Mucosa of descending colon (tissue), 3 donors: ENCODE measurements at places on chromosomes 6 and 20.

- DNase-seq = peak; percentile 57
These were observed 11.3 kb upstream of the AFDN start for GRCh38 chr6:167815296-167815980.

DNA sequence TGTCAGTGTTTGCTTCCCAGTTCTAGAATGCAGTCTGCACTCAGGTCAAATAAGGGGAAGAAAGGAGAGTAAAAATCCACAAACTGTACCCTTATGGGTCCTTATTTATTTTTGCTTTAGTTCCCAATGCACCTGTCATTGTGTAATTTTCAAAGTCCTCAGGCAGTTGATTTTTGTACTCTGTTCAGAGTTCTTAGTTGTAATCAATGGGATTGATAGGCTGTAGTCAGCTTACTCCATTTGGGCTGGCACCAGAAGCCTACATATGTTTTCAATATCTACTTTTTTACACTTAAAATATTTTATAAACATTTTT is 18.6 kb downstream of the AIG1 start:
- no peak for DNase-seq

GRCh38 chr6:90303039-90303438 is 6.4 kb upstream of the BACH2 start:
- DNase-seq = no peak

DNA sequence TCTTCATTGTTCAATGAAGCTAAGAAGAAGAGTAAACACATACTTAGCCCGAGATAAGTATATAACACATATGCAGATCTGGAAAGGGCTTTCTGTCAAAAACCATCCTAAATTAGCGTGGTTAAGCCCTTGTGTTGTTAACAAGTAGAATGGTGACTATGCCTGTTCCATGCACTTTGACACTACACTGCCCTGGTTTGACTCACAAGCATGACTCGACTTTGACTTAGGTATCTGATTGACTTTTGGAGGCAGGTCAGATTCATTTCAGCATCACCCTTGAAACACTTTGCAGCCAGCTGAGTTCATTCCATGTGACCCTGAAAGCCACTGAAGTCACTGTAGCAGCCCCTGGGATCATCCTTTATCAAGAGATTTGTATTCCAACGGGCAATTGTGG is 239.8 kb downstream of the TBX18 start:
- DNase-seq = no peak

DNA sequence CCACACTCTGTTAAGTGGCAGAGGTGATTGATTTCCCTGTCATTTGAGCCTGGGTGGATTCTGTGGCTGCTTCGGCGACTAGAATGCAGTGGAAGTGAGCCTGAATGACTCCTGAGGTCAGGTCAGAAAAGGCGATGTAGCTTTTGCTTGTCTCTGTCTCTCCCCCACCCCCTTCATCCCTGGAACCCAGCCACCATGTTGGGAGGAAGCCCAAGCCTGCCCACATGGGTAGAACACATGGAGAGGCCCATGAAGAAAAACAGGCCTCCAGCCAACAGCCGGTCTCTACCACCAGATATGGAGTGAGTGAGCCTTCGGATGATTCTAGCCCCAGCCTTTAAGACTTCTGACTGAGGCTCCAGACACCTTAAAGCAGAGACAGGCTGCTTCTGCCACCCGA is 181.0 kb downstream of the TFAP2C start:
- DNase-seq = no peak

GRCh38 chr6:26032340-26033084 is 54.7 kb upstream of the HFE start:
- peak; percentile 57 for DNase-seq

DNA sequence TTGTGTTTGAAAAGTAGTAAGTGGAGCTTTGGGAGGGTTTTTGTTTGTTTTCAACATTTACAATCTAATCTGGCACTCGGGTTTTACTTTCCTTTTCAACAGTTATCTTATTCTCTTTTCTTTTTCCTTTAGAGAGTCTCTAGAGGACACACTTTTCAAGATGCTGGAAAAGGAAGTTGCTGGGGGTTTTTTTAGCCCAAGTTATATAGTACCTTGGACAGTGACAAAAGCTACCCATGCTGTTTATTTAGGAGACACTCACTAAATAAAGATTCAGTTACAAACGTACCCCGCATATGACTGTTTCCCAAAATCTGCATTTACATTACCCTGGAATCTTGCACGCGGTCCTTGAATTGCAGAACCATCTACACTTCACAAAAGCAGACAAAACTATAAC is 78.8 kb downstream of the MAP7 start:
- no peak for DNase-seq

- DNase-seq = peak; percentile 34
These were observed 13.9 kb downstream of the CHRNA4 start for GRCh38 chr20:63347081-63347741.

DNA sequence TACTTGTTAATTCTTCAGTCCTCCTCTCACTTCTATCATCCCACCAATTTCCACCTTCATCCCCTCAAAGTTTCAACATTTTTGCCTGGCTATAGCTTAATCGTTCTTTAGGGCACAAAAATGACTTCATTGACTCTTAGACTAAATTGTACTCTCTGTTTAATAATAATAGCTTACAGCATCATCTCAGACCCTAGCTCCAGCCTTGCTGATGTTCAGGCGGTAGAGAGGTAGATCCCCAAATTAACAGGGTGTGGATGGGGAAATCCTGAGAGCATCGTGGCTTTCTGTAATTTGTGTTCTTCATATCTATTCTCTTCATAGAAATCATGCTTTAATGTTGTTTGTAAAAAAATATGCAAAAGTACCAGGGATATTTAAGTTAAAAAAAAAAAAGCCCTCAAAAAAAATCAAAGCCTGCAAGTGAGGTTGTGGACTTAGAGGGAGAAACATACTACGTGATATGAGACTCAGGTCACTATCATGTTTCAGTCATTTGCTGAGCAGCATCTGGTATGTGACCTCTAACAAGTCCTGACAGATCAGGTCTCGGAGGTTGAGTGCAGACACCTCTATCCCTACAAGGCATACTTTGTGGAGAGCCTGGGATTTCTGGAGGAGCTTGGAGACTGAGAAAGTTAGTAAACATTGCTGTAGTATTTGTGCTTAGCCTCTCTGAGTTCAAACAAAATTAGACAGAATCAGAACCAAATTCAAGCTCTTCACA is 1063.3 kb upstream of the CITED2 start:
- DNase-seq = no peak

DNA sequence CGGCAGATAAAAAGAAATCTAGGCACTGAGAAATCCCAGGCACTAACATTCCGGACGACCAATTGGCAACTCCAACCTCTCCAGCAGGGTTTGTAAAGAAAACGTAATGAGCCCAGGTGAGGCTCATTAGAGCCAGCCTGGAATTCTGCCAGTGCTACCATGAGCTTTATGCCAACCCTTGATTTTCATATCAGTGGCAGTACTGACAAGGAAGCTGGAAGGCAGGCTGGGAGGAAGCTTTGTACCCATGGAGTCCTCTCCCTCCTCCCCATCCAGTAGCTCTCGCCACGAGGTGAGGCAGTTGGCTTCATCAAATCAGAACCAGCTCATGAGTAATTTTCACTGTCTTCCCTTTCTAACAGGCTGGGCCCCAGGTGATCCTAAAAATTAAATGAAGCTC is 250.2 kb downstream of the ZNF217 start:
- DNase-seq = peak; percentile 57

DNA sequence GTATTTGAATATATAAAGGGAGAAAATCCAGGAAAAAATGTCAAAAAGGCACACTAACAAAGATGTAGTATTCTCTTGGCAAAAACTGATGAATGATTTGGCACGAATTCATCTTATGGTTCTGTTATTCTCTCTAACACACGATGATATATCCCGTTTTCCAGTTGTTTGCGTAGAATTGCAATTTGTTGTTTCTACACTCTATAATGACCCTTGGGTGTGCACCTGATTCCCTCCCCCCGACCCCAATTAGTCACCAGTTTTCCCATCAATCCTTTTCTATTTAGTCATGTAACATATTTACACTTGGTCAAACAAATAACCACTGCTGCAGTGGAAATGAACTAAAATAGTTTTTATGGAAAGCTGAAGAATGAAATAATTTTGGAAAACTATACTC is 1.5 kb upstream of the ARID1B start:
- no peak for DNase-seq

DNA sequence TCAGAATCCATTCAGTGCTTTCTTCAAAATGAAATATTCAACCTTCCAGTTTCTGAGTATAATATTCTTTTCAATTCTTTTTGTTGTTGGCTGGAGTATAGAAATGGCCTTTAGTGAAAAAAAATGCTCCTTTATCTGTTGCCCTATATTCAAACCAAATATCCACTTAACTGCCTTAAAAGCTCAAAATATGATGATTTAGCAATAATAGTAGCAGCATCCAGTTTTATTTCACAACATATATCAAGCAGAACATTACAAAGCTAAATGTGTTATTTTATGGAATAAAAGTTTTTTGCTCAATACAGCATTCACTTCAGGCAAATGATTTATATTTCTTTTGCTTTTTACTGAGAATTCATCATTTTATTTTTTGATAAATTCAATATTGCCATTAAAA is 322.4 kb upstream of the EYS start:
- no peak for DNase-seq

DNA sequence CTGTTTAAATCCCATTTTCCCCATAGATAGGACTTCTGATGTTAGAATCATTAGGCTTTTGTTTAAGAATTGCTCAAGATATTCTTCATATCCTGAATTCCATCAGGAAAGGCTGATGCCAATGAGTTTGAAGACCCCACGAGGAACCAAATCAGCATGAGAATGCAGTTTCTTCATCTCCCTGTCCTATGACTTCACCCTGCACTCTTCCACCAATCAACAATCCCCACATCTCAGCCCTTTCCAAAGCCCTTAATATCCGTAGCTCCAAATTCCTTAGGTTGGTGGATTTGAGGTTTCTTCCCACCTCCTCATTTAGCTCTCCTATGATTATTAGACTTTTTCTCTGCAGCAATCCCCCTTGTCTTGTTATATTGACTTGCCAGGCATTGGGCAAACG is 88.3 kb upstream of the PRND start:
- DNase-seq = no peak

DNA sequence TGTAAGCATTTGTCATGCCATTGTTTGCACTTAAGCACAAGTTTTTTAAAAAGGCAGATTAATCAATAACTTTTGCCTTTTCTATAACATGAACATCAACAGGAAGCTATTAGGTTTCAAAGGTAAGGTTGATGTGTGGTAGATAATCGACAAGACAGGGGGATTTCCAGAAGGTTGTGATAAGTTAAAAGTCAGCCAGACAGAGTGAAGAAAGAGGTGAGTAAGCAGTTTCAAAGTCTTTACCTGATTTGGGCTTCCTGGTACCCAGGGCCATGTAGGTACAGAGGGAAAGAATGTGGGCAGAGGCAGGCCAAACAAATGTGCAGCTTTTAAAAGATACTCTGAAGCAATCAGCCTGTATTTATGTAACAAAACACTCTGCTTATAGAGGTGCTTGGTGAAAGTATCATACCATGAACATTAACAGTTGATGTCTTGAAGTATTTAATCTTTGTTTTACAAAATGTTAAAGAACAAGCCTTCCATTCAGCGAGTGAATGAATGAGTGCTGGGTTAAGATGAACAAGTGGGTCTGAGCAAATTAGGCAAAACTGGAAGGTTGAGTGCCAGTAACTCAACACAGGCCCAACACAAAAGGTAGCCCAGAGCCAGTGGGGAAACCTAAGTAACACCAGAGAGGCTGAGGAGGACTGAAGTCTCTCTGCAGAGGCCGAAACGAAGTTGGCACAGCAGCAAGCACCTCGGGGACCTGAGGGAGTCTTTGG is 60.2 kb downstream of the LRRC1 start:
- no peak for DNase-seq

- no peak for DNase-seq
These were observed 830 bp upstream of the CYP24A1 start for GRCh38 chr20:54174457-54175175.

DNA sequence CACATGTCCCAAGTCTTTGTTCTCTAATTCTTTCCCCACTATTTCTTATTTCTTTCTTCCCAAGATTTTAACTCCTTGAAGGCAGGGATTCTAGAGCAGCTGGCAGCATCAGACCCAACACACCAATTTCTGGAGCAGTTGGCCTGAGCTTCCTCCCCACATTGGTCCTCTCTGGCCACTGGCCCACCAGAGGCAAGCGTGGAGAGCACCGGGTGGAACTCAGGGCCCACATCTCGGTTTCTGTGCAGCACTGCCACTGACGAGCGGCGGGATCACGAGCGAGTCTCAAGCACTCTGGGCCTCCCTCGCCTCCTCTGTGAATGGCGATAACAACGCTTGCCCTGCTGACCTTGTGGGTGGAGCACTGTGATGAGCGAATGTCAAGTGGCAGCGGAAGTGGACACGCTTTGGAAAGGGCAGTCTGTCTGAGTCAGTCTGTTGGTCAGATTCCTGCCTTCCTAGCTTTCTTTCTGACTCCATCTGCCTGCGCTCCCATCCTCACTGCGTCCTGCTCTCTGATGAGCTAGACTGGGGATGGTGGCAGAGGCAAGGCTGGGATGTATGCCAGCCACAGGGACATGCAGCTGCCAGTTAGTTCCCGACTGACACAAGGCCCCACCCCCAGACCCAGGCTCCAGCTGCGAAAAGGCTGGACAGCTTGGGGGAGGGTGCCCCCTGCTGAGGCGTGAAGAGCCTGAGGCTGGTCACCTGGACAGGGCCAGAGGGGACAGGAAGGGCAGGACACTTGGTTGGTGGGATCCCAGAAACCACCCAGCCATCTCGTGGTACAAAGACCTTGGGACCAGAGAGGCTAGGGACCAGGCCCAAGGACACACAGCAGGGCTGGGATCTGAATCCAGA is 4.5 kb upstream of the SPDEF start:
- DNase-seq = no peak

- no peak for DNase-seq
These were observed 37.1 kb upstream of the MDFI start for GRCh38 chr6:41601248-41601549.

DNA sequence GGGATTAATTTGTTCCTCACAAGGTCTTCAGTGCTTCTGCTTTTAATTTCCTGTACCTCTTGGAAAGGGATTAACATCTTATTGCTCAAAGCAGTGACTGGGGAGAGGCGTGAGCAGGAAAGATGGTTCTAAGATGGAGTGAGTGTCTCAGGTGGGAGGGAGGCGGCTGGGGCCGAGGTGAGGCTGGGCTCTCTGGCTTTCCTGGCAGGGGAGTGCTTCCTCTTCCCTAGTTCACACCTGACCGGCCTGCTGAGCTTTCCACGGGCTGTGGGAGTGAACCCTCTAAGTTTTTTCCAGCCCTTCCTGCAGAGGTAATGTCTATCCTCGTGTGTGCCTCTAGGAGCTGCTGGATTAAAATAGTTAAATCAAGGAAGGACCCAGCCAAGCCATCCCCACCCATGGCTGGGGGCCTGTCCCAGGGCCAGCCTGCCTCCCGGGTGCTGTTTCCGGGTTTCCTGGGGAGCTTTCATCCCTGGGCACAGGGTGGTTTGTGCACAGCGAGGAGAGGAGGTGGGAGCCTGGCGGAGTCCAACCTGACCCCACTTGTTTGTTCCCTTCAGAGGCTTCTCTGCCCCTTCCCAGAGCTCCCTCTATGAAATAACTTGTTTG is 179.1 kb downstream of the TFAP2C start:
- DNase-seq = no peak
